Stimulated activated CD8-positive, alpha-beta memory T cell treated with anti-CD3 and anti-CD28 coated beads, Interleukin-15, amount 100 ng/mL, for 48 hours (primary cell): ENCODE measurements at places on chromosomes 12 and 14.

- no peak for DNase-seq
Measured at GRCh38 chr14:76698631-76699030, 62.6 kb upstream of the VASH1 start.

GRCh38 chr12:78034025-78034424 is 203.3 kb downstream of the NAV3 start:
- no peak for DNase-seq

GRCh38 chr12:70426620-70427019 is 60.5 kb downstream of the KCNMB4 start:
- DNase-seq = no peak

- no peak for DNase-seq
Measured at GRCh38 chr12:52566847-52567291, 6.8 kb downstream of the KRT74 start.

- DNase-seq = no peak
Measured at GRCh38 chr14:67704484-67705089, 2.9 kb downstream of the RDH12 start.

DNA sequence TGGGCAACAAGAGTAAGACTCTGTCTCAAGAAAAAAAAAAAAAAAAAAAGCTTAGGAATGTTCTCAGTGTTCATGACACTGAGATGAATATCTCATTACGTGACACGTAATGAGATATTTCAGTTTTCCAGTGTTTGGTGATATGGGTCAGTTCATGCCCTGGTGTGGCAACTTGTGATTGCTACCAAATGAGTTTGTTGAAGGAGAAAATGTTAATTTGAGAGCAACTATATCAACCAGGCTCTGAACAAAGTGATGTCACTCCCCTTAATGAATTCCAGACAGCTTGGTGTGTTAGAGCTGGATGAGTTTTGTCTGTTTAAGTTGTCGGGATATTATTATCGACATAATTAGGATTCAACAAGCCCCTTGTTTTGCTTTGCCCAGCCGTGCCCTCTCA is 211.7 kb downstream of the DPF3 start:
- DNase-seq = no peak

DNA sequence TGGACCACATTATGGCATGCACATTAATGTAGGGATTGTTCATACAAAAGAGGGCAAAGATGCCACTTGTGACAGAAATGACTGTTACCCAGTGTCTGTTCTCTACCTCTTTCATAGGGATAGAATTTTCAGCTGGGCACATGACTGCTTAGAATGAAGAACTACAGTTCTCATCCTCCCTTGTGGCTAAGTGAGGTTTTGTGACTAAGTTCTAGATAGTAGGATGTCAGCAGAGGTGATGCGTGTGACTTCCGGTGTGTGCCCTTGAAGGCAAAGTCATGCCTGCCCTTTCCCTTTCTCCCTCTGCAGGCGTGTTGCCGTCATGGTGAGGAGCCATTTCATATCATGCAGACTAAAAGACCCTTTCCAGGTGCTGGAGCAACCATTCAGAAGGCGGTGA is 99.3 kb downstream of the CACNA1C start:
- DNase-seq = no peak

GRCh38 chr14:33568935-33569579 is 381.8 kb downstream of the EGLN3 start:
- DNase-seq = no peak

- no peak for DNase-seq
Measured at GRCh38 chr12:80935111-80935510, 2.6 kb downstream of the LIN7A start.

DNA sequence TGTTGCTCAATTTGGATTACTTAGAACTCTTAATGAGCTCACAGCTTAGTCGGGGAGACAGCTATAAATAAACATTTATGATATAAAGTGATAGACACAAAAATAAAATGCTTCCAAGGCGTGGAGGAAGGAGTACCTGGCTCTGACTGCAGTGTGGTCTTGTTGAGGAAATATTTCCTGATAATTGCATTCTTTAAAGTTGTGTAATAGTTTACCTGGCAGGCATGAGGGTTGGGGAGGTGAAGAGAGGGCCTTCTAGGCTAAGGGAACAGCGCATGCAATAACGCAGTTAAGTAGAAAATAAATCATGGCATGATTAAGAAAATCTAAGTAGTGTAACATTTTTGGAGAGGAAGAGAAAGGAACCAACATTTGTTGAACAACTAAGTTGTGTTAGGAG is 260.5 kb upstream of the ATP2B1 start:
- no peak for DNase-seq

GRCh38 chr12:132908145-132909029 is 21.0 kb upstream of the CHFR start:
- peak; percentile 96 for DNase-seq

- no peak for DNase-seq
Measured at GRCh38 chr12:3777206-3777809, 24.4 kb upstream of the CRACR2A start.

DNA sequence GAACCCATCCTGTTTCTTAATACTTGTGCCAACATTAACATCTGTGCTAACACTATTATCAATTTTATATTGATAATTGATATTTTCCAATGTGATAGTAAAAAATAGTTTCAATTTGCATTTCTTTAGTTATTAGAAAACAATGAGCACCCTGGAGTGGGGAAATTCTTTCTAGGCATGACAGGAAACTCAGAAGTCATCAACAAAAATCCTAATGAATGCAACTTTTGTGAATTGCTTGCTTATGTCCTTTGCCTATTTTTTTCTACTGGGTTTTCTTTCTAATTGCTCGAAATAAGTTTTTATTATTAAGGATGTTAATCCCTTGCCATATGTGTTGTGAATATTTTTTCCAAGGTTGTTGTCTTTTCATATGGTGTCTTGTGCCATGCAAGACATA is 18.1 kb upstream of the WDR20 start:
- no peak for DNase-seq

GRCh38 chr14:51564986-51565604 is 86.6 kb upstream of the FRMD6 start:
- DNase-seq = no peak

DNA sequence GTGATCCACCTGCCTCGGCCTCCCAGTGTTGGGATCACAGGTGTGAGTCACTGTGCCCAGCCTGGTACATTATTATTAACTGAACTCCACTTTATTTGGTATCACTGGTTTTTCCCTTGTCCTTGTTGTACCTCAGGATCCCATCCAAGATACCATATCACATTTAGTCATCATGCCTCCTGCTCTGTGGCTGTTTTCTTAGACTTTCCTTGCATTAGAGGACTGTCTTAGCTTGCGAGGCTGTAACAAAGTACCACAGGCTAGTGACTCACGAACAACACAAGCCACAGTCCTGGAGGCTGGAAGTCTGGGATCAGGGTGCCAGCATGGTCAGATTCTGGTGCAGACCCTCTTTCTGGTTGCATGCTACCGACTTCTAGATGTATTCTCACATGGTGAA is 12.2 kb downstream of the KLC1 start:
- no peak for DNase-seq

- no peak for DNase-seq
Measured at GRCh38 chr12:101783150-101783549, 43.9 kb upstream of the SYCP3 start.

DNA sequence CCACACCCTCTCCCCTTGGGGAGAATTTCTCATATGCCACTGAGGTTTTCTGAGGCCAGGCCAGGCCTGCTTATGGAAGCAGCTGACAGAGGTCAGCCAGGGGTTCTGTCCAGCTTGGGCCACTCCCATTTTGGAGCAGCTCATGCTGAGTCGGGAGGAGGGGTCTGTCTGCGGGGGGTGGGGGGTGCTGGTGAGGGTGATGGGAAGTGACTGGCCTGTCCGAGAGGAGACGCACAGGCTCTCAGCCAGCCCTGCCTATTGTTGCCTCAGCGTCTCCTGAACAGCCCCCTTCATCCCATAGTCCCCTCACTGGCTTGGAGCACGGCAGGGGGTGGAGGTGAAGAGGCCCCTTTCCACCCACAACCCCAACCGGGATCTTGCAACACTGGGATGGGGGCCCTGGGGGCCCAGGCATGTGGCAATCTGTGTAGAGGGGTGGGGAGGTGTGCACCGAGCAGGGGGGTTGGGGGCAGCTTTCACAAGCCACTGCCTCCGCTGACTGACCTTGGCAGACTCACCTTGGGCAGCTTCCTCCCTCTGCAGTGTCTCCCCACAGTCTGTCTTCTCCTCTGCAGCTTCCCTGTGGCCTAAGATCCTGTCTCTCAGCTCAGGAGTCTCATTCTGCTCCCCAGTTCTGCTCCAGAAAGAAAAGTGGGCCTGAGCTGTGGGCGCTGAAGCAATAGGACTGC is 5.5 kb downstream of the CEBPE start:
- no peak for DNase-seq

GRCh38 chr14:84298663-84299195 is 1231.2 kb upstream of the FLRT2 start:
- DNase-seq = no peak

DNA sequence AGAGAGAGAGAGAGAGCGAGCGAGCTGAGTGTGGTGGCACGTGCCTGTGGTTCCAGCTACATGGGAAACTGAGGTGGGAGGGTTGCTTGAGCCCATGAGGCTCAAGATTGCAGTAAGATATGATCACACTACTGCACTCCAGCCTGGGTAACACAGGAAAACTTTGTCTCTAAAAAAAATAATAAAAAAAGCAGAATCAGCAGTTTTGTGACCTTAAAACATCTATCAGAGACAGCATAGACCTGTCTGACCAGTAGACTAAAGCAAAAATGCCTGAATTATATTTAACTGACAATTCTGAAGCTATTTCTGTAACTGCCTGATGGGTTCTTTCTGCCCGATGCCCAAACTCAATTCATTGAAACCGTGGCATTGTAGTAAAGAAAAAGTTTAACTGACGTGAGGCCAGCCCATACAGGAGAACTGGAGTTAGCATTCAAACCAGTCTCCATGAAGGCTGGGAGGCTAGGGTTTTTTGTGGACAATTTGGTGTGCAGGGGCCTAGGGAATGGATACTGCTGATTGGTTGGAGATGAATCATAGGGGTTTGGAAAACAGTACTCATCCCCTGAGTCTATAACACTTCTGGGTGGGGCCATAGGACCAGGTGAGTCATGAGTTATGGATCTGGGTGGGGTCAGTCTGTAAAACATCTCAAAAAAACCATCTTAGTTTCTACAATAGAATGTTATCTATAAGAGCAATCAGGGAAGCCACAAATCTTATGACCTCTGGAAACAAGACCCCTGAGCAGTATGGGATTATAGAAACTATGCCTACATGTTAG is 8.0 kb upstream of the RASSF8 start:
- no peak for DNase-seq

- DNase-seq = no peak
Measured at GRCh38 chr12:100976735-100977134, 182.2 kb downstream of the ANO4 start.

DNA sequence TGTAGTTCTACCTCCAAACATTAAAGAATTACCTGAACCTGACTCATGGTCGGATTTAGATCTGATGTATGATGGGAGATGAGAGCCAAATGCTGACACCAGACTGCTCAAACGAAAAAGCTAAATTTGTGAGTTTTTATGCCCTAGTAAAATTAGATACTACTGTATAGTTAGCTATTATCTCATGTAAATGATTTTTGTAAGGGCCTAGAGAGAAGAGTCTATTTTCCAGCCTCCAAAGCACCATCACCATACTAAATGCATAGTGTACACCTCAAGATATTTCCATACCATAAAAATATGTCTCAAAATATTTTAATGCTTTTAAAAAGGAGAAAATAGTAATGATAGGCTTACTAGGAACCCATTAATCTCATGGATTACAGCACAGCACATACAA is 18.3 kb downstream of the ANKS1B start:
- DNase-seq = no peak

GRCh38 chr14:68476212-68477109 is 316.4 kb downstream of the ZFP36L1 start:
- no peak for DNase-seq

DNA sequence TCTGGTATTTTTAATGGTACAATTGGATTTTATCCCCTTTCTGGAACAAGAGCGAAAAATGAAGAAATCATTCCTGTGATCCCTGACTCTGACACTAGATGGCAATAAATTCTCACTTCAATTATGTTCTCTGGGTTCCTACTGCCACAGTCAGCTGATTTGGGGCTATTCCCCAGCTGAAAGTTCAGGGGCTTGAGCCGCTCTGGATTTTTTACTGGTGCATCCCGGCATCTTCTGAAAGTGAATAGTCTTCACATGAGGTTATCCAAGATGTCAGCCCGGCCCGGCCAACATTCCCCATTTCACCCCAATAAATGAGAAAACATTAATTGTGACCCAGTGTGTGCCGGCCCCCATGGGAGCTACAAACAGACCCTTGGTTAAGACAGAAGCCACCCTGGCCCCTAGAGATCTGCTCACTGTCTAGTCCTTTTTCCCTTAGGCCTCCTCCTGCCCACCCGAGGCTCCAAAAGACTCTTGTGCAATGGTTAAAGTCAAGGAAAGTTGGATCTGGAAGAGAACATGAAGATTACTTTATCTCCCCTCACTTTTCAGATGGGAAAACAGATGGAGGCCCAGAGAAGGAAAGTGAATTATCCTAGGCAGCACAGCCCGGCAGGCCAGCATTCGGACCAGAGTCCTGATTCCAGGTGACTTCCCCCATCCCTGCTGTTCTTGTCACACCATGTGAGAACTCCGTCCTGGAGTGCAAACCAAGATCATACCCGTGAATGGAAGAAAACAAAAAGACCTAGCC is 20.8 kb downstream of the CKAP4 start:
- no peak for DNase-seq

DNA sequence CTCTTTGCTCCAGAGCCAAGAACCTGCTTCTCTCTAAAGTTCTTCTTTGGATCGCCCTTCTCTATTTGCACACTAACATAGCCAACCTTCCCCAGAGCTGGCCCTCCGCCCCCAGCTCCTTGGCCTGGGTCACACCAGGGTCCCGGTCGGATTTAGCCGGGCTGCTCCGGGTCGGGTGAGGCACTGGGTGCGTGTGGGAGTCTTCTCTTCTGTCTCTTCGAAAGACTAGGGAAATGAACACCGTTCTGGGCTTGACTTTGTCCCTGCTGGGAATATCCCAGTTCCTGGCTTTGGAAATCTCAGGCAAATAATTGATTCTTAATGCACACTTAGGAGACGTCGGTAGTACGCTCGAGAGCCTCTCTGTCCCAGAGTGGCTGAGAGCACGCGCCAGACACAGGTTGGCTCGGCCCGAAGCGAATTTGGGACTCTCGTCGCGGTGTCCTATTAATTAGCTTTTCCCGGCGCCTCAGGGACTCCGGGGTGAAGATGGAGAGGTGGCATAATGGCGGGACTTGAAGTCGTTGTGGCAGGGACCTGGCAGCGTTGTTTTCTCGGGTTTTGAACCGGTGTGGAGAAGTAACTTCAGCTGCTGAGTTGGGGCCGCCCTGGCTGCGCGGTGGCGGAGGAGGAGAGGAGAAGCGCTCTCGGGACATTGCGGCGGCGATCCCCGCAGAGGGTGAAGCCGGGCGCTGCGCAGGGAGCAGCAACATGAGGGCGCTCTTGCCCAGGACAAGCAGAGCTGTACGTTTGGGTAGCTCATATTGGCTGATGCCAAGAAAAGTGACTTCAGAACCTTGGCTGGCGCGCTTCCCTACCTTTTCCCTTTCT is 7.5 kb downstream of the FOXG1 start:
- no peak for DNase-seq

GRCh38 chr12:55469291-55469690 is 647 bp downstream of the OR6C70 start:
- no peak for DNase-seq
